GM20000 (cell line): ENCODE measurements at places on chromosomes 16 and 17.

DNA sequence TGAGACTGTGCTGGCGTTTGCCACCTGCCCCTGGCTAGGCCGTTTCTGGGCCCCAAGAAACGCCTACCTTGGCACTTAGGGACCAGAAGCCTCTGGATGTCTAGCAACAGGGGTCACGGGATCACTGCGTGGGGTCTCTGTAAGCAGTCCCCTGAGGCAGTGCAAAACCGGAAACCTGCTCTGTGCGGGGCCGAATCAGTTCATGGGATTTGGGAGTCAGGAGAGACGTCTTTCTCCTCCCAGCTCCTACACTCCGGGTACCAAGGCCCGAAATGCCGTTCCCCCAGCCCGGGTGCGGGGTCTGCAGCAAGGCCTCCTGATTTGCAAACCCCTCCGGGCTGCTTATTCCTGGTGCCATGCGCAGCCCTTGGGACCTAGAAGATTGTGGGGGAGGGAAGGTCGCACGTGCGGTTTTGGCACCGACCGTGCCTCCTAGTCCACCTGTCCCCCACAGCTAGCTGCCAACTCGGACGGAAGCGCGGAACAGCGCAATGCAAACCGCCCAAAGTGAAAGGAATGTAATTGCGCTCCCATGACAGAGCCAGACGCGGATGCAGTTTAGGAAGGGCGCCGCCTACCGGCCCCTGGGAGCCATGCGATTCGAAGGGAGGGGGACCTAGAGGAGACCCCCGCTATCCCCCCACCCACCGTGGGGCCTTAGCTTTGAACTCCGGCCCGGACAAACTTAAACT, 6.5 kb downstream of the IRX5 start:
- DNase-seq, result peak; percentile 52

DNA sequence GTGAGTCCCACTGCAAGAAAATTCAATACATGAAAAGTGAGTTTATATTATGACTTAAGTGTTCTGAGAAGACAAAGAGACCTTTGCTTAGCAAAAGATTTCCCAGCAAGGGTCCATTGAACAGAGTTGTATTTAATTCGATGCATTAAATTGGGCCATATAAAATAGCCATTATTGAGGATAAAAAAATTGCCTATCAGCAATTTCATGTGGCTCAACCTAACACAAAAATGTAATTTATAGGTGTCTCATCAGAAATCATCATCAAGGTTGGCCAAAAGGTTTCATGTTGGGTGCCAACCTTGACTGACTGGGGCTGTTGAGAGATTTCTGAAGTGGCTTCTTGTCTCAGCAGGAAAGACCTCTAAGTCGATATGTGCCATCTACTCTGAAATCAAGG, 84.8 kb upstream of the TOX3 start:
- no peak for DNase-seq

DNA sequence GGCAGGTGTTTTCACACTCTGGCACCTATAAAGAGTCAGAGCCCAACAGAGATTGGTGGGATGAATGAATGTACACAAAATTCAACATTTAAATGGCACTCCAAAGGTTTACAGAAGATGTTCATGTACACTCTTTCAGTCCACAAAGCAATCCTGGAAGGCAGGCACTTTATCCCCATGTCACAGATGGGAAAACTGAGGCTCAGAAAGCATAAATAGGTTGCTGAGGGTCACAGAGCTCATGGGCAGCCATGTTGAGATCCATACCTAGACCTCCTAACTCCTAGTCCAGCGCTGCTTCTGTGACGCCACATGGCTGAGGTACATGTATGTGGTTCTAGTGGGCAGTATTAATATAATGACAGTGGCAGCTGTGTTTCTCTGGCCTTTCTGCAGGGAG, 157.7 kb upstream of the LHX1 start:
- no peak for DNase-seq

DNA sequence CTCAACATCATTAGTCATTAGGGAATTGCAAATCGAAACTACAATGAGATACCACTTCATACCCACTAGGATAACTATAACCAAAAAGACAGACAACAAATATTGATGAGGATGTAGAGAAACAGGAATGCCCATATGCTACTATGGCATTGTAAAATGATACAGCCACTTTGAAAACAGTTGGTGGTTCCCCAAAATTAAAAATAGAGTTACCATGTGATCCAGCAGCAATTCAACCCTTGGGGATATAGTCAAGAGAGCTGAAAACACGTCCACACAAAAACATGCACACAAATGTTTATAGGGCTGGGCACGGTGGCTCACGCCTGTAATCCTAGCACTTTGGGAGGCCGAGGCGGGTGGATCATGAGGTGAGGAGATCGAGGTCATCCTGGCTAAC, 10.0 kb upstream of the PECAM1 start:
- DNase-seq, result no peak

- DNase-seq, result no peak
These were observed 4.7 kb upstream of the ABCC11 start for GRCh38 chr16:48252013-48252412.

DNA sequence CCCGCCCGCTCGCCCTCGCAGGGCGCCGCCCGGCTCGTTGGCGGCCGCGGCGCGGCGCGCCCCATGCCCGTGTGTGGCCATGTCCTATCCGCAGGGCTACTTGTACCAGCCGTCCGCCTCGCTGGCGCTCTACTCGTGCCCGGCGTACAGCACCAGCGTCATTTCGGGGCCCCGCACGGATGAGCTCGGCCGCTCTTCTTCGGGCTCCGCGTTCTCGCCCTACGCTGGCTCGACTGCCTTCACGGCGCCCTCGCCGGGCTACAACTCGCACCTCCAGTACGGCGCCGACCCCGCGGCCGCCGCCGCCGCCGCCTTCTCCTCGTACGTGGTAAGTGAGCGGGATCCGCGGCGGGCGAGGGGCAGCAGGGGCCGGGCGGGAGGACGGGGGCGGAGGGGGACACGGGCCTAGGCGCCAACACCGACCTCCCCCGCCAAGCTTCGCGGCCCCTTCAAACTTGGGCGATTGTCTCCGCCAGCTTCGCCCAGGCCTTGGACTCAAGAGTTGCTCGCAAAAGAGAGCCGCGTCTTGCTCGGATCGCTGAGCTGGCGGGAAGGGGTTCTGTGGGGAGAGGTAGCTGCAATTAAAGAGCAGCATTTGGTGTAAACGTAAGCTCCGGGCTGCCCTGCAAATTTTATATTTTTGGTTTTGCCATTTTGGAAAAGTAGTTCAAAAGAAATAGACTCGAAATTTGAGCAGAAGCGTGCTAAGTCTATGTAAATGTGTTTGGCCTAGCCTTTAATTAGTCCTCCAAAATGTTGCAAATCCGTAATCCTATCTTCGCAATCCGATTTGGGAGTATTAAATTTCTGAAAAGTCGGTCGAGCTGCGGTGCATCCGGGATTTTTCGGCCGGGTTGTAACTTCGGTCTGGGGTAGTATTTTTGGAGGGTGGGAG, 702 bp downstream of the IRX5 start:
- peak; percentile 45 for DNase-seq

DNA sequence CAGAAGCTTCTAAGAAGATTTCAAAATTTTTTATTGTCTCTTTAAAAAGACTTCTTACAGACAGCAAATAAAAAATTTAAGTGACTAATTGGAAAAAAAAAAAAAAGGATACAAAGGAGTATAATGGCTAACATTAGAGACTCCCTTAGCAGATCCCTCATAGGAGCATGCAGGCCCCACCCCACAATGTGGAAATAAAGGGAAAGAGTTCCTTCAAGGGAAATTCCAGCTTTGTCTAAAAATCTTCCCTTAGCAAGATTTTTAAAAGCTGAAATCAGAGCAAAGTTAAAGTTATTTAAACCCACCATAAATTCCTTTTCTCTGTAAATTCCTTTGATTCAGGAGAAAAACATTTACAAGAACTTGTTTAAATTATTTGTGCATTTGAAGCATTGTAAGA, 32.5 kb upstream of the NOS2 start:
- DNase-seq, result no peak

- DNase-seq, result peak; percentile 46
These were observed 318.3 kb downstream of the PHKB start for GRCh38 chr16:47779201-47780016.

DNA sequence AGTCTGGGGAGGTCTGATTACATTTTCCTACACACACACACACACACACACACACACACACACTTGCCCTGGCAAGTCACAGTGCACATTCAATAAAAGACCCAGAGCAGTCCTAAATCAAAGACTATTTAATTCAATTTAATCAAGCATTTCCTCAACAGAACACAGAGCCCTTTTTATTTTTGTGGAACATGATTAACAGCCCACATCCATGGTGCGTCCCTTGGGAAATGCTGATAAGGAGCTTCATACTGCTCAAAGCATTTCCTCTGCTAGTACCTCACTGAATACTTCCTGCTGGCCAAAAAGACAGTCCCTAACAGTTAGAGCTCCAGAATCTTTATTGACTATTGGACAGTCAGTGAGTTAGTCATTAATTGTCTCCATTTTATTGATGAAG, 43.1 kb upstream of the MYH10 start:
- no peak for DNase-seq

GRCh38 chr16:67605641-67606040, 39.3 kb upstream of the CARMIL2 start:
- DNase-seq, result no peak

- DNase-seq, result peak; percentile 45
These were observed 56.5 kb downstream of the MRM1 start for GRCh38 chr17:36657763-36658490.

DNA sequence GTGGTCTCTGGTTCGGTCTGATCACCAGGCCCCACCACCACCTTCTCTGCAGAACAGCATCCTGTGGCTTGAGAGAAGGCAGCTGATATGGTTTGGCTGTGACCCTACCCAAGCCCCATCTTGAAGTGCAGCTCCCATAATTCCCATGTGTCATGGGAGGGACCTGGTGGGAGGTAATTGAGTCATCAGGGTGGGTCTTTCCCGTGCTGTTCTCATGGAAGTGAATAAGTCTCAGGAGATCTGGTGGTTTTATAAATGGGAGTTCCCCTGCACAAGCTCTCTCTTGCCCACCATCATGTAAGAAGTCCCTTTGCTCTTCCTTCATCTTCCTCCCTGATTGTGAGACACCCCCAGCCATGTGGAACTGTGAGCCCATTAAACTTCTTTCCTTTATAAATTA, 352.3 kb upstream of the CDH5 start:
- no peak for DNase-seq

- DNase-seq, result no peak
These were observed 170.4 kb downstream of the ZFHX3 start for GRCh38 chr16:72877374-72878028.

DNA sequence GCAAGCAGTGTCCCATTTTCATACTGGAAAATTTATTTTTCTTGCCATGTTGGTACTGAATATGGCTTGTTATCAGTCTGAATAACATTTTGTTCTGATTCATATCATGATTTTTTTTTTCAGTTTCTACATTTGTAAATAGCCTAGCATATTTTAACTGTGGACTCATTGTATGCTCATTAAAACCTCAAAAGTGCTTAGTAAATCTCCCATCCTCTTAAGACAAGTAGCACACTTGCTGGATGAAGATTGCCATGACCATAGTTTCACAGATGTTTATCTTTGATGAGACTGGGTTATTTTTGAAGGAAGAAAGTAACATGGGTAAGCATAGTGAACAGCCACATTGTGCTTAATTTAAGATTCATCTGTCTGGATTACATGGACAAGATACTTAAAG, 878 bp downstream of the KRT10 start:
- DNase-seq, result no peak

- DNase-seq, result no peak
These were observed 107.6 kb downstream of the BANP start for GRCh38 chr16:88058817-88059216.

DNA sequence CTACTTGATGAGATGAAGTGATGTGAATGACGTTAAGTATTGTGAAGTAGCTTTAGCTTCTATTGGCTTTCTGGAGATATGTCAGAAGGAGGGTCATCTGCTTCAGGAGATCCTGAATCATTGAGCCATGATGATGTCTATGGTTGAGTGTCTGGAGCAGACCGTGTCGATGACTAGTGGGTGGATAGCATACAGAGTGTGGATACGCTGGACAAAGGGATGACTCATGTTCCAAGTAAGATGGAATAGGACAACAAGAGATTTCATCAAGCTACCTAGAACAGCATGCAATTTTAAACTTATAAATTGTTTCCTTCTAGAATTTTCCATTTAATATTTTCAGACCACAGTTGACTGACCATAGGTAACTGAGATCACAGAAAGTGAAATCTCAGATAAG, 116.1 kb upstream of the RBBP6 start:
- DNase-seq, result no peak

- no peak for DNase-seq
These were observed 6.8 kb downstream of the NOG start for GRCh38 chr17:56600256-56600655.

- peak; percentile 92 for DNase-seq
These were observed 4.9 kb upstream of the ACTG1 start for GRCh38 chr17:81517339-81518112.

- peak; percentile 72 for DNase-seq
These were observed 86.1 kb downstream of the ZDHHC7 start for GRCh38 chr16:84925092-84925772.

- no peak for DNase-seq
These were observed 16.3 kb downstream of the RANBP10 start for GRCh38 chr16:67790071-67790470.

DNA sequence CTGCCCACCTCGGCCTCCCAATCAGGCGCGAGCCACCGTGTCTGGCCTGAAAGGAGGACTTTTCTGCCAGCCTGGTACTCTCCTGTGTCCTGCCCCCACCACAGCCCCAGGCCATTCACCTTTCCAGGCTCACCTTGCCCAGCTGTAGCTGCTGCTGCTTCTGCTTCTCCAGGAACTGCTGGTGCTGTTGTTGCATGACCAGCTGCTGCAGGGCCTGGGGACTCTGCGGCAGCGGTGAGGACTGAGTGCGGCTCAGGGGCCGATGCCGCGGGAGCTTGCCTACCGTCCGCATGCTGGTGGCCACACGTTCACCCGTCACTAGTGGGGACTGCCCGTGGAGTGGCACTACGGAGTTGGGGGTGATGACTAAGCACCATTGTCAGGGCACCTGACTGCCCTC, 17.7 kb downstream of the G6PC3 start:
- DNase-seq, result no peak

DNA sequence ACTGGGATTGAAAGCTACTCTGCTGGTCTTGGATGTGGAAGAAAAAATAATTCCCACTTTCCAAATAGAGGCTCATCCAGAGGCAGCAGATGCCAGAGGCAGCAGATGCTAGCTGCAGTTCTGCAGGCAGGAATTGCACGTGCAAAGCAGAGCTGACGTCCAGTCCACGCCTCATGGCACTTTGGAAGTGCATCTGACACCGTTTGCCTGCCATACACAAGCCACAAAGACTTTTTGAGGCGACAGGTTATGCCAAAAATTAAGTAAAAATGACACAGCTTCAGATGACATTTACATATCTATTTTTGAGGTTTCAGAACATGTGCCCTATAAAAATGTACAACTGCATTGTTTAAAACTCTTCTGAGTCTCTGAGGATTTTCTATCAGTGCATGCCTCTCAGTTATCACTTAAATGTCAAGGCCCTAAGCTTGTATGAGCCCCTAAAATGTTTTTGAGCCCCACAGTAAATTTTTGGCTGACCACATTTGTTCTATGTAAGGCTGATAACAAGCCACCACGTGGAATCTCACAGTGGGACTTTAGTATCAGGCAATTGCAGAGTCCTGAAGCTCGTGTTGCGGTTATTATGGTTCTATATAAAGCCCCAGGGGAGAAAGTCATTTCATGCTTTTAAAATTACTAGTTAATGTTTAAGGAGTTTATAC, 239.2 kb downstream of the PRKCA start:
- DNase-seq, result peak; percentile 26
